Epithelial cell of prostate (primary cell): ENCODE measurements at places on chromosomes 2 and 18.

DNA sequence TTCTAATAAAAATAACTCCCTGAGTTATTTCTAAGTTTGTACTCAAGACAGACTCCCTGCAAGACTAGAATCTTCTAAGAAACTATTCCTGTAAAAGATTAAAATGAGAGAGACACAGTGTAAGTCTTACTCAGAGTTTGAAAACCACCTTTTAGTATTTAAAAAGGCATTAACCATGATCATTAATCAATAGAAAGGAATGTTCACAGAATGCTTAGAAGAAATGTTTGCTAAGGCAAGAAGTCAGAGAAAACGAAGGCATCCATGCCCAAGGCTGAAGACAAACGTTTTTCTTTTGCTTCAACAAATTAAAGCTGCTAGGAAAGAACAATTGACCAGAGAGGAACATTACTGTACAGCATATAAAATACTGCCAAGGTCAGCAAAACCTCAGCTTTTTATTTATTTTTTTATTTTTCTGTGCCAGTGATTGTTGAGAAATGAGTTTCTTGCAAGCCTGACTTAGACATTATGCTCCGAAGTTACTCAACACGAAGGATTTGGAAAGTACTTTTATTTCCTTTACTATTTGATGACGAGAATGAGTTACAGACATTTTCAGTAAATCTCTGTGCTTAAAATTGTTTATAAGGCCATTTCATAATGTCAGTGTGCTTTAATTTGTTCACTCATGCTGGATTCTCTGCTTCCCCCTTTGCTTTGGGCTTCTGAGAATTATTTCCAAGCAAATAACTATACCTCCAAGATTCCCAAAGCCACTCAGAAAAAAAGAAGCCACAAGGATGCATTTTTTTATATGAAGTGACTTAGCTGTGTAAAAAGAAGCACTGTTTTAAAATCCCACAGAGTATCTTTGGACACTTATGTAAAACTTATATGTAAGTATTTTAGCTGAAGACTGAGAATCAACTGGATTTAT is 20.5 kb downstream of the RND3 start:
- no peak for DNase-seq

DNA sequence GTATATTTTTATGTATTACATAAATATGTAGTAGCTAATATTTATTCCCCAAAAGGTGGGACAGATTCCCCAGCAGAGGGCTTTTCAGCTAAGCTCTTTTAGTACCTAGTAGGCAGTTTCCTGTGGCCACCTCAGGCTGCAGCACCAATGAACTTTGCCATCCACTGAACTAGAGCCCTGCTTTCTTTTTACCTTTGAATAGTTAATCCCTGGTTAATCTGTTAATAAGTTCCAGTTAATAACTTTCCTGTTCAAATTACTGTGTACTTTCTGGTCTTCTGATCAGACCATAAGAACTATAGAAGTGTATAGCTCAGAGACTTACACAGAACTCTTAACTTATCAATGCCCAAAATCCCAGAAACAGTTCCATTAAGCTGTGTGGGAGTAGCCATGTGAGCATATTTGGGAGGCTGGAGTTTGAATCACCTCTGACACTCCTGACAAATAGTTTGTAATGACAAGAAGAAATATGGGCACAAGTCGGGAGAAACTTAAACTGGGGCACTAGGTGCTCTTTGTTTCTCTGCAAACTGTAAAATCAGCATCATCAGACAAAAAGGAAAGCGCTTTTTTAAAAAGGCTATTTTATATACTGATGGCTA is 40.0 kb downstream of the ASXL2 start:
- no peak for DNase-seq

DNA sequence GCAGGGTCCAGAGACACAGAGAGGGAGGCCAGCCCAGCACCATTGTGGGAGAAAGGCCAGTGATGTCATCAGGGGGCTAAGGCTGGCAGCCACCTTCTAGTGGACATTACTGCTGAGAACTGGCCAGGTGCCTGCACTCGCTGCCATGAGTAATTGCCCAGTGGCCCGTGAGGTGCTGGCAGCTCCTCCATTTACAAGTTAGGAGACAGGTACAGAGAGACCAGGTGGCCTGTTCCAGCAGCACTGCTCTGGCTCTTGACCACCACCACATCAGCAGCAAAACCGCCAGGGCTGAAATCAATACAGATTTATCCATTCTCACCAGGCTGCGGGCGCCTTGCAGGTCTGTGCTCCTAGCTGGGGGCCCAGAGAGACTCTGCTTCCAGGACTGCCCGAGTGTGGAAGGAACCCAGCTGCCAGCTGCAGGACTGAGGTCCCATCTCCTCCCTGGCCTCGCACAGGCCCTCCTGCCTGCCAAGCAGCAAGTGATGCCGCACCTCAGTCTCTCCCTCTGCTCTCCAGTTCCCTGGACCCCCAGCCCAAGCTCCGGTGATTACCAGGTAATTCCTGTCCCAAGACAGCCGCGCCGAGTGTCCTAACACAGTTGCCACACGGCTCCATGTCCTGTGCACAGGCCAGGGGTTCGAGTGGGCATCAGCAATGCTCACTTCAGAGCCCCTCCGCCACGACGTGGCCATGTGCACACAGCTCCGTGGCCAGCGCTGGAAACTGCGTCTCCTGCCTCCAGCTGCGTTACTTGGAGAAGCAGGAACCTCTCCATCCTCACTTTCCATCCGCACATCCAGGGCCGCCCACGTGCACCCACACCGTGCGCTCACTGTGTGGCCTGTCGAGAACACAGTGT is 101.0 kb upstream of the CTDP1 start:
- no peak for DNase-seq

DNA sequence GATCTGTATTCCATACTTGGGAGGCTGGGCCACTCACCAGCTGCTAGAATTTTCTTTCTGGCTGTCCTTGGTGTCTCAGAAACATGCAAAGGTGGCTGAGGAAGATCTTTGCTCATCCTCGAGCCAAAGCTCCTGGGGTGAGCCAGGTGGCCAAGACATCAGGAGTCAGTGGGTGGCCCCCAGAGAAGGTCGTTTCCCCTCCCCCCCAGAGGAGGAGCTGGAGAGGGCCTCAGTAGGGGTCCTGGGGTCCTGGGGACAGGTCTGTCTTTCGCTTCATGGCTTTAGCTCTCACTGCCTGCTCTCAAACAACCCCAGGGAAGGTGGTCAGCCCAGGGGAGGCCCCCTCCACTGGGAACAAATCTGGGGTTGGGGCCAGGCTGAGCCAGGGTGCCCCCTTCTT is 13.6 kb downstream of the KCNK3 start:
- DNase-seq = no peak

- DNase-seq = no peak
These were observed 2.2 kb upstream of the NXPH2 start for GRCh38 chr2:138782383-138782782.

DNA sequence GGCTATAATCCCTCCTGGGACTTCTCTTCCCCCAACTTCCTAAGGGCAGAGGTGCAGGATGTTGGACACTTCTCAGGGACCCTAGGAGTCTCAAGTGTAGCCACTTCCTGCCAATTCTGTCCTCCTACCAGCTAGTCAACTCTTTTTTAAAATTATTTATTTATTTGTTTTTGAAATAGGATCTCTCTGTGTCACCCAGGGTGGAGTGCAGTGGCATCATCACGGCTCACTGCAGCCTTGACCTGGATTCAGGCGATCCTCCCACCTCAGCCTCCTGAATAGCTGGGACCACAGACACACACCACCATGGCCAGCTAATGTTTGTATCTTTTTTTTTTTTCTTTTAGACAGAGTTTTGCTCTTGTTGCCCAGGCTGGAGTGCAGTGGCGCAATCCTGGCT is 11.5 kb downstream of the SFTPB start:
- DNase-seq = no peak
